ENCODE measurements at places on chromosomes 7 and 10.

GRCh38 chr7:17679458-17679857 is 260.8 kb downstream of the SNX13 start:
- DNase-seq, result no peak

DNA sequence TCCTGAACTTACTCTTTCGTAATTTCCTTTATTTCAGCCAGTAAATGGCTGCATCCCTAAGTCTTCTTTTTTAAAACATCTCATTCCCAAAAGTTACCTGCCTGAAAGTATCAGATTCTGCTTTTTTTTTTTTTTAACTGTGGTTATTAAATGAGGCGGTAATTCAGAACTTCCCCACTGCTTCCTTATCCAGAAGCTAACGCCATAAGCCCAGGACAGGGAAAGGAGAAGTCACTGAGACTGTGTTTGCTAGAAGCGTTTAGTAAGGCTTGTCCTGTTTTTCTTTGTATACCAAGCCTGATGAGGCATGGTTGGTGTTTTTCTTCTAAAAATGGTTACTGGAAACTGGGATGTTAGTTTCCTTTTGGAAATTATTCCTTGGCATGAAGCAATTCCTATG is 197.8 kb downstream of the CELF2 start:
- peak; percentile 68 for DNase-seq

- DNase-seq, result no peak
These were observed 15.0 kb upstream of the STN1 start for GRCh38 chr10:103932971-103933370.

- DNase-seq, result no peak
These were observed 147.9 kb upstream of the FZD8 start for GRCh38 chr10:35789996-35790395.

DNA sequence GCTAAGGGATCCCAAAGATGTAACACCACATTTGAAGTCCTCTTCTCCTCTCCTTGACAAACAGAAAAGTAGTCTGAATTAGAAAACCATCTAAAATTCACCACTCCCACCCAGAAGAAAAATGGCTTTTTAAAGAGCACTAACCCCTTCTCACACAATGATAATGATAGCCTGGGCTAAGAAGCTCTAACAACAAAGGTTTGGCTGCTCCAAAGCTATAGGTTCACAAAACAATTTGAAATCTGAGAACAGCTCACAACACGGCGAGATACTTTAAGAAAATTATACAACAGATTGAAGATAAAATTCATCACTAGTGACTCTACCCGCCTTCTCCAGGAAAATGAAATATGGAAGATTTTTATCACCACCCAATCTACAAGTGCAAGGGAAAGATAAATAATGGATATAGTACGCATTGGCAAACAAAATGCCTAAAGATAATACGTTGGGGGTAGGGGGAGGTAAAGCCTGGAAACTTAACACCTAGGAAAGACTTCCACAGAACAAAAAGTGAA is 7.4 kb downstream of the ITGB1 start:
- DNase-seq, result no peak
